ENCODE measurements at places on chromosomes 7 and 10.

DNA sequence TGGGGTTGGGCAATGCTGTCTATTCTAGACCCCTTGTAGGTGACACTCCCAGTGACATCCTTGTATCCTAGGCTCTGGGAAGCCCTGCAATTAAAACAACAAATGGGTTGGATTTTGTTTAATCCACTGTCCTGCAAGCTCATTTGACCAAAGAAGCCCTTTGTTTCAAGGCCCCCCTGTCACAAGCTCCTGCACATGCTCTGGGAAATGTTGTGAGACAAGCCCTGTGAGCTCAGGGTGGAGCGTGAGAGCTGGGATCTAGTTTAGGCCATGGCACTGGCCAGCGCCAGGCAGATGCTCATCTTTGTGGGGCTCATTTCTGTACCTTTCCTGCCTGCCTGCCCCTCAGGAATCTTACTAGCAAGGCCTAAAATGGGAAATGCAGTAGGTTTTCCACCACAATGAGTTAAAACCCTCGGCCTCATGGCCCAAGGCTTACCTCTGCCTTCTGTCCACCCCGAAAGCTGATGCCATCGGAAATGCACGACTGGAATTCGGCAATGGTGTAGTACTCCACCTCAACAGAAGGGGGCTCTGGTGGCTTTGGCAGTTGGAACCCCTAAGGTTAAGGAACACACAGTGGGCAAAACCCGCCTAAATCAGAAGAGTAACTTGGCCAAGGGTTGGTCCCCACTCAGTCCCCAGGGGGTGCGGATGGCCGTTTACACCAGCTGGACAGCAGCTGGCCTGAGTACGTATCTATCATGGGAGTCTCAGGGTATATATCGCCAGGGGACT is 112.0 kb downstream of the NEURL1 start:
- peak; percentile 56 for DNase-seq

DNA sequence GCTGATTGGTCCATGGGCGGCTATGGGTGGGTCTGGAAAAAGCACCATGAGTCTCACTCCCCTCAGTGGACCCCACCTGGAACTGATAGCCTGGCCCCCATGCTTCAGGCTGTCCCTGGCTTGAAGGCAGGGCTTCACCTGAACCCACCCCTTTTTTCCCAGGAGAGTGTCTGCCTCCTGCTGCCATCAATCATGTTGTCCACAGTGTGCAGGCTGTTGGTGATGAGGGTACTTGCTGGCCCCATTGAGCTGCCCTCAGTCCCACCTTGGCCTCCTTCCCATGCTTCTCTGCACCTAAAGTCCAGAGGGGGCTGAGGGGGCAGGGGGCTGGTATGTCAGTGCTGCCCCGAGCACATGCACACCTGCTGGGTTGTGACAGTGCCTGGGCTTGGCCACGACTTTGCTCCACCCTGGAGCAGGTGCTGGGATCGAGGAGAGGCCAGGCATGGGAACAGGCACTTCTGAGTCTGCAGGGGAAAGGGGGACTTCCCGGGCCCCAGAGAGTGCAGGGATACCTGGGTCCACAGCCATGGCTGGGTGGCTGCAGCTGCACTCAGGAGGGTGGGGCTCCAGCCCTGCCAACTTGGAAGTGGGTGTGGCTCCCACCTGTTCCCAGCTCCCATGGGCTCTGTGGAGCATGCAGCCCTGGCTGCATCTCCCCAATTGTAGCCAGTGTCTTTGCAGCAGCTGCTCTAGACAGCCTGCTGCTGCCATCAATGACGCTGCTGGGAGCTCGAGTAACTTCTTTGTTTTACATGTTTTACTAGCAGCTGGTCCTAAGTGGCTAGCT is 56.9 kb downstream of the ADK start:
- DNase-seq, result no peak

DNA sequence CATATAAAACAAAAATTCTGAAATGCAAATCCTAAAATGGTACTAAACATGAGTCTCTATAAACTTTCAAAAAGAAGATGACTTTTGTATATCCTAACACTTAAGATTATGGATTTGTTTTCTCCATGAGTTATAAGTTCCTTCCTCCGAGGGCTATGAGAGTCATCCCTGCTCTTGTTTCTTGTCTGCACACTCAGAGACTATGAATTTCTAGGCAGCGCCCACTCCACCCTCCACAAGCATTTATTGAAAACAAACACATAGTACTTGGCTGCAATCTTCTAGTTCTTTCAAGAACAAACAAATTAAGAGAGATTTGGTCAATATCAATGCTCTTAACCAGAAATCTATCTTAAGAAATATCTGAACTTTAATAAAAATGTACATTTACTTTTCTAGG is 211.7 kb downstream of the DKK1 start:
- no peak for DNase-seq

- no peak for DNase-seq
These were observed 108.3 kb upstream of the DPP6 start for GRCh38 chr7:153943861-153944260.

DNA sequence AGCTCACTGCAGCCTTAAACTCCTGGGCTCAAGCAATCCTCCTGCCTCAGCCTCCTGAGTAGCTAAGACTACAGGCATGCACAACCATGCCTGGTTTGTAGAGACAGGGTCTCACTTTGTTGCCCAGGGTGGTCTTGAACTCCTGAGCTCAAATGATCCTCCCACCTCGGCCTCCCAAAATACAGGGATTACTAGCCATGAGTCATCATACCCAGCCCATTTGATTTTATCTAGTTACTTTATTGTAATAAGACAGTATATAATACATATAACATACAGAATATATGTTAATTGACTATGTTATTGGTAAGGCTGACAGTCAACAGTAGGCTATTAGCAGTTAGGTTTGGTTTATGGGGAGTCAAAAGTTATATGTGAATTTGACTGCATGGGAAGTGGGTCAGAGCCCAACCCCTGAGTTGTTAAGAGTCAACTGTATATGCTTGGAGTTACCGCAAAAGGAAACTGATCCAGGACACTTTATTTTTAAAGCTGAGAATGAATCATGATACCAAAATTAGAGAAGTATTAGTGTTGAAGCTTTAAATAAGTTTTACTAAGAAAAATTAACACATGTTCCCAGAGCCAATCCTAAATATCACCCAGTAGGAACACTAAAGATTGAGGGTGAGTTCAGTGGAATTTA is 20.7 kb upstream of the KMT2E start:
- no peak for DNase-seq

GRCh38 chr10:121503587-121504051 is 94.6 kb downstream of the FGFR2 start:
- DNase-seq, result no peak

GRCh38 chr7:85469446-85470010 is 282.7 kb upstream of the SEMA3D start:
- DNase-seq, result no peak

- DNase-seq, result no peak
These were observed 438.1 kb upstream of the NRP1 start for GRCh38 chr10:33772370-33773252.

- no peak for DNase-seq
These were observed 5.1 kb downstream of the NME8 start for GRCh38 chr7:37853468-37853867.

DNA sequence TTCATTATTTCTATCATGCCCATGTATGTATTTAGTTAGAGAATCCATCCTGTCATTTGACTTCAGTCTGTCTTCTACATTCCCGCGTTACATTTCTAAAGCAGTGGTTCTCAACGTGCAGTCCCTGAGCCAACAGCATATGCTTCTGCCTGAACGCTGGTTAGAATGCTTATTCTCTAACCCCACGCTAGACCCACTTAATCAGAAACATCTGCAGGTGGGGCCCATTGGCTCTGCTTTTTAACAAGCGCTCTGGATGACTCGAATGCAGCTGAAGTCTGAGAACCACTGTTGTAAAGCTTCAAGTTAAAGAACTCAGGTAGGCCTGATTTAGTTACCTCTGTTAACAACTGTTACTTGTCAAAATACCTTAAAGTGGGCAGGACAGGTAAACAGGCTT is 38.2 kb downstream of the NEUROD6 start:
- no peak for DNase-seq

GRCh38 chr7:19090526-19090925 is 26.9 kb downstream of the TWIST1 start:
- no peak for DNase-seq

- DNase-seq, result no peak
These were observed 2.6 kb upstream of the LRRN3 start for GRCh38 chr7:111088328-111088727.

- DNase-seq, result no peak
These were observed 230.2 kb downstream of the PCLO start for GRCh38 chr7:82932516-82932915.

DNA sequence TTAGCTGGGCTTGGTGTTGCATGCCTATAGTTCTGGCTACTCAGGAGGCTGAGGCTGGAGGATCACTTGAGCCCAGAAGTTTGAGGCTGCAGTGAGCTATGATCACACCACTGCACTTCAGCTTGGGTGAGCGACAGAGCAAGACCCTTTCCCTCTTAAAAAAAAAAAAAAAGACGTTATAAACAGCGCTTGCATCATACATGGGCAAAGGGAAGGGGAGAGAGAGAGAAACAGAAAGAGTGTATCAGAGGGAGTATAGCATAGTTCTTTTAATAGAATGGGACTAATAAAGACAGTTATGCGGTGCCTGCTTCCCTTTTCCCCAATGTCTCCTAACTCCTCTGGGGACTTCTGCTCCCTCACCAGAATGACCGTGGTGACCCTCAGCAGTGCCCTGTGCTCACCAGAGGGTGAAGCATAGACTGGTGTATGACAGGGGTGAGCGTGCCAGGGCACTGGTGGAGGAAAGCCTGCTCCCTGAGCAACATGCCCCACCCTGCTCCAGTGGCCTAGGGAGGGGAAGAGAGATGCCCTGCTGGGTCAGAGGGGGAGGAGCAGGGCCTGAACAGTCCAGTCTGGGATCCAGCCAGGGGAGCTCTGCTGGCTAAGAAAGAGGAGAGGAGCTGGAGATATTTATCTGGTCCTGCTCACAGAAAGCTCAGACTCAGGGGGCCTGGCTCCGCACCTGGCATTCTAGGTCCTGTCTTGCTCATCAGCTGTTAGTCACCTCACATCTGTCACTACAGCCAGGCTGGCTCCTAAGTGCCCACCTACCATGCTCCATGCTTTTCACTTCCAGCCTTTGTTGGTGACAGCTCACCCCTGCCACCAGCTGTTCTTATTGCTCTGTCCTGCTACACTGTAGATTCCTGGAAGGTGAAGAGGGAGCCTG is 2.2 kb downstream of the PDZD7 start:
- no peak for DNase-seq

DNA sequence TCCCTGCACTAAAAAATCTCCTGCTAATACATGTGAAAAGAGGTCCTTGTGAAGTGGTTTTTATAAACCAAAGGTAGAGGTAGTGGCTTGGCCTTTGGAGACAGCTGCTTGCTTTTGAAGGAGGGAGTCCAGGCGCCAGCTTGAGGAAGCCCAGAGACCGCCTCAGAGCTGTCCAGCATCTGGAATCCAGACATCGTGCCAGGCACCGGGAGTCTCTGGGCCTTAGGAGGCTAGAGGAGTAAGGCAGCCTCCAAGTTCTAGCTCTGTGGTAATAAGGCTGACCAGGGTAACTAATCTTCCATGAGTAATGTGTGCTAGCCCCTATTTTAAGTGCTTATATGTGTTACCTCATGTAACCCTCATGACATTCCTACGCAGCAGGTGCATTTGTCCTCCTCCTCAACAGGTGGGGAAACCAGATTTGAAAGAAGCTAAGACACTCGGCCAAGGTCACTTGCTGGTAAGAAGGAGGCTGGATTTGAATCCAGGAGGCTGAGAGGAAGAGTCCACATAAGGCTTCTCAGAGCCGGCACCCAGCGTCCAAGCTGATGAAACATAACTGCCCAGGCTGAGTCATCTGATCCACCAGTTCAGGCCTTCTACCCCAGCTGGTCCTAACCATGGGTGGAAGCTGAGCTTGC is 26.1 kb downstream of the PRLHR start:
- DNase-seq, result no peak

DNA sequence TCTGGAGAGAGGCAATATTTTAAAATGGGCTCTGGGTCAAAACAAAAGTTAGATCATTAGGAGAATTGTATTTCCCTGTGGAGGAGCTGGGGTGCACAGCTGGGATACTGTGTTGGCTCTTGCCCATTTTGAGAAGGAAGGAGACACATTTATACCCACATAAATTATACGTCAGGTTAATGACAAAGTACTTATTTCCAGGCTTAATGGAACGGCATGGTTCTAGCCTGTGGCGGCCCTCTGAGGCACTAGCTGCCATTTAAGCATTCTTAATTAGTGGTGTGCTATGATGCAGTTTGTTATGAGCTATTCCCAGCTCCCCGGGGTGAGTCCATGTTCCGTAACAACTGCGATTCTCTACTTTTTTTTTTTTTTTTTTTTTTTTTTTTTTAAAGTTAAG is 193.5 kb downstream of the SEC23IP start:
- no peak for DNase-seq

- DNase-seq, result no peak
These were observed 62.0 kb downstream of the EPDR1 start for GRCh38 chr7:37982423-37982822.

DNA sequence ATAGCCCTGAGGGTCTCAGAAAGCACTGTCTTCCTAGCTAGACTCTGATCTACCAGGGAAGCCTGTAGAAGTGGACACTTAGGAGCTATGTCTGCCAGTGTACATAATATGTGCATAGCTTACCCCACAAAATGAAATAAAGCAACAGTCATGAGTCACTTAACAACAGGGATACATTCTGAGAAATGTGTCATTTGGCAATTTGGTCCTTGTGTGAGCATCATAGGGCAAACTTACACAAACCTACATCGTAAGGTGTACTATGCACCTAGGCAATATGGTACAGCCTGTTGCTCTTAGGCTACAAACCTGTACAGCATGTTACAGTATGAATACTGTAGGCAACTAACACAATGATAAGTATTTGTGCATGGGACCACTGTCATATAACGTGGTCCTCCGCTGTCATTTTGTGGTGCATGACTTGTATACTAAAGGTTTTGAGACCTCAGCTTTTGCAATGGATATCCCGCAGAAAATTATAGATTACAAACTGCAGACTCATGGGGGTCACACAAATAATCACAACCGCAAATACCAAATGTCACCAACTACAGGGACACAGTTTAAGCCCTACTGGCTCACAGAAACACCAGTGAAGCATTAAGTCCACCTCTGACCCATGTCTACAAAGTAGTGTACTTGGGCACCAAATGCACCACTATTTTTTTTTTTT is 1.7 kb downstream of the URGCP start:
- no peak for DNase-seq

DNA sequence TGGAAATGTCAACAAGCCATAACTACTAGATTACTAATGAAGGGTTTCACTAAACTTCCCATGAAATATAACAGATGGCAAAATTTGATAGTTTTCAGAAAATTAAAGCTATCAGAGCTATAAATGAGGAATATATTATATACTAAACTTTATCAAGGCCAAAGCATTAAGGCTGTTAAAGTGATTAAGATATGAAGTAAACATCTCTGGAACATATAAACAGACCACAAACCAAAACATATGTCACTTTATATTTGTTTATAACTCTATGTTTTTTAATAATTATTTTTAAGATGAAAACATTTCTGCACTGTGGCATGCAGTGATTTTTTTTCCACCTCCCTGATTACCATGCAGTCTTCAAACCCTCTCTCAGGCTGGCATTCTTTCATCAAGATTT is 120.2 kb downstream of the REEP3 start:
- no peak for DNase-seq

- no peak for DNase-seq
These were observed 450.0 kb upstream of the FZD8 start for GRCh38 chr10:36092116-36092515.

GRCh38 chr7:135147899-135148721 is at the start of gene TMEM140:
TMEM140 (plus strand) TSS chr7:135148072; CDS start chr7:135164442, 16,370 bp downstream.
- DNase-seq, result peak; percentile 52

- no peak for DNase-seq
These were observed 91.6 kb downstream of the C10orf105 start for GRCh38 chr10:71627956-71628355.

- DNase-seq, result no peak
These were observed 5.9 kb downstream of the TMEM176A start for GRCh38 chr7:150806454-150806853.

Measured in stimulated activated CD4-positive, alpha-beta T cell treated with anti-CD3 and anti-CD28 coated beads, Interleukin-15, amount 100 ng/mL, for 24 hours (primary cell).